ENCODE measurements at places on chromosomes 6 and 20.
A peak's percentile ranks its signal among the peaks of the same experiment; 100 is the strongest.

DNA sequence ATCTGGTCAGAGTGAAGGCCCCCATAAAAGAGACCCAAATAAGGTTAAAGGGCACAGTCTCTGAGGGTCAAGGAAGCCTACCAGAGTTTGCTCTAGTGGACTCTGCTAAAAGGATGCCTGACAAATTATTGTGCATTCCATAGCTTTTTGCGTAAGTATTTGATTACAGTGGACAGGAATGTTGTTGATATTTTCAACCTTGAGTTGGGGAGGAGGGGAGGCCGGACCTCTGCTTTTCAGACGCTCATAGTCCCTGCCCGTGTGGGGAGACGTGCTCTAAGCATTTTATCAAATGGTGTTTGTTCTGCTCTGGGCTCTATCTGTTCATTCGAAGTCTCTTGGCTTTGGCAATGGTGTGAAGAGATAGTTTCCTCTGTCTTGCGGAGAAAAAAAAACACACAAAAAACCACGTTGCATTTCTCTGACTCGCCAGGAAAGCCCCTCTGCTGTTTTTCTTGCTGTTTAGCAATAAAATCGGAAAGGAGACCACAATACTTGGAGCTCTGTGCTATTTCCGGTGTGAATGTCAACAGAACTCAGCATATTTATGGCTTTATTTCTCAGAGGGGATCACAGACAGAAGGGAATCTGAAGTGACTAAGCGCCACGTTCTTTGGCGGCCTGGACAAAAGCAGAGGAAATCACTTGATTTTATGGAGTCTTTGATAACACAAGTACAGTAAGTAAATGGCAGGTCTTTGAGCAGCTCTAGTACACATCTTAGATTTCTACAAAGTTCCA, 159.8 kb downstream of the ZFP64 start:
- peak; percentile 93 for DNase-seq

GRCh38 chr20:45495501-45495941, 19.9 kb downstream of the SPINT3 start:
- no peak for DNase-seq

DNA sequence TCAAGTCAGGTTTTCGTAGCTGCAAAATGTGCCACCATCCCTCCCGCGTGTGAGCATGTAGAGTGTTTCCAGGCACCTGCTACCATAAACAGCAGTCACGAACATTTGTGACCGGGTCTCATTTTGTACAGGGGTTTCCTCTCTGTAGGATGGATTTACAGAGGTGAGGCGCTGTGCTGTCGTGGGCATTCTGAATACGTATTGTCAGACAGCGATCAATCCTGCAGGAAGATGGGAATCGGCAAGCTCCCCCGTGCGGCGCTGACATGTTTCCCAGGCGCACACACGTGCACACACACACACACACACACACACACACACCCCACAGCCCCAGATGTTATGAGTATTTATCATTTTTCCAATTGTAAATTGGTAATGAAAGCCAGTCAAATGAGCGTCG, 15.8 kb downstream of the ANKRD60 start:
- no peak for DNase-seq

DNA sequence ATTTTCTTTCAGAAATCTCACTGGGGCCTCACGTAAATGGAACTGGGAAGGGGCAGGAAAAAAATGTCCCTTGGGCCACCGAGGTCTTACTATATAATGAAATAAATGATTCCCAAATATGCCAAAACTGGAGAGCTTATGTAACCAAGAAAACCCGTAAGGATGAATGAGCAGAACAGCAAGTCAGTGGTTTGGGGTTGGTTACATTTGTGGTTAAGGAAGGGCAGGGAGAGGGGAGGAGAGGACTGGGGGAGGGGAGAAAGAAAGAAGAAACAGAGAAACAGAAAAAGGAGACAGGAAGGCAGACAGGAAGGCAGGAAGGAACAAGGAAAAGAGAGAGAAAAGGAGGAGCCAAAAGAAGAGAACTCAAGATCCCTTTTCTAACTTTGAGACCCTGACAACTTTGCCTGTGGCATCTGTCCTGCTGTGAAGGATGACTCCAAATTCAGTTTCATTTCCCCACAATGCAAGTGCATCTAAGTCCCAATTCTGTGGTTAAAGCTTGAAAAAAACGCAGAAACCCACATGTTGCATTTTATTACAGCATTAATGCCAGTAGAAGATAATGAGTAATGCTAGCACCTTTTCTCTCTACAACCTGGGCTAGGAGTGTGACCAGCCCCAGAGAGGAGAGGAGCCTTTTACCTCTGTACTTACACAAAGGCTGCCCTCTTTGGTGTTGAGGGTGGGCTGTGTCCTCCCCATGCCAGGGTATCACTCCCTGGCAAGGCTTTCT, 10.8 kb upstream of the ARMC2 start:
- no peak for DNase-seq

GRCh38 chr6:96907498-96907897, 9.8 kb upstream of the NDUFAF4 start:
- no peak for DNase-seq

DNA sequence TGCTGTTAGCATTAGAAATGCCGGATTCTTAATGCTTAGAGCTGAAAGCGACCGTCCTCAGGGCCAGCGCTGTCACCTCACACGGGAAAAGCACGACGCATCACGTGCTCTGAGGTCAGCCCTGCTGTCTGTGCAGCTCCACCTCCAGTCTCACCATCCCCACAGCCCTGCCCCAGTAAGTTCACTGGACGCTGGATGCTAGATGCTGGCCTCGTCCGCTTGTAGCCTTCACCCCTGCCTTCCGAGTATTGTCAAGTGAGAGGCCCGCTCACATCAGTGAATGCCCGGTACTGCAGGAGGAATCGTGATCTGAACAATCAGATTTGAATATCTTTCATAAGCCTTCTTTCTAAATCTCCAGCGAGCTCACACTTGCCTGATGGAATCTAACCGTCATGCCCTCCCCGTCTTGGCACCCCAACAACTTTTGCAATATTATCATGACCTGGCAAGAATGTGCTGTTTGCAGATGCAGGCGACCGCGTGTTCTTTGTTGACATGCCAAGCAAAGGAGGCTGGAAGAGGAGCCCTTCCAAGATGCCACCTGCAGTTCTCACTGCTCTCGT, 64.9 kb downstream of the DLL1 start:
- no peak for DNase-seq

DNA sequence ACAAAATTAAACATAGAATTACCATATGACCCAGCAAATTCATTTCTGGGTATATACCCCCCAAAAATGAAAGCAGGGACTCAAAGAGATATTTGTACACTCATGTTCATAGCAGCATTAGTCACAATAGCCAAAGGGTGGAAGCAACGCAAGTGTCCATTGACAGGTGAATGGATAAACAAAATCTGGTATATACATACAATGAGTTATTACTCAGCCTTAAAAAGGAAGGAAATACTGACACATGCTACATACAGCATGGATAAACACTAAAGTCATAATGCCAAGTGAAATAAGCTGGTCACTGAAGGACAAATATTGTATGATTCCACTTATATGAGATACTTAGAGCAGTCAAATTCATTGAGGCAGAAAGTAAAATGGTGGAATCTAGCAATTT, 5.3 kb upstream of the STX11 start:
- DNase-seq: no peak

- DNase-seq: no peak
Observed at GRCh38 chr6:147540075-147540474, 31.6 kb downstream of the SAMD5 start.

GRCh38 chr20:62209850-62210495, 10.1 kb downstream of the HRH3 start:
- no peak for DNase-seq

DNA sequence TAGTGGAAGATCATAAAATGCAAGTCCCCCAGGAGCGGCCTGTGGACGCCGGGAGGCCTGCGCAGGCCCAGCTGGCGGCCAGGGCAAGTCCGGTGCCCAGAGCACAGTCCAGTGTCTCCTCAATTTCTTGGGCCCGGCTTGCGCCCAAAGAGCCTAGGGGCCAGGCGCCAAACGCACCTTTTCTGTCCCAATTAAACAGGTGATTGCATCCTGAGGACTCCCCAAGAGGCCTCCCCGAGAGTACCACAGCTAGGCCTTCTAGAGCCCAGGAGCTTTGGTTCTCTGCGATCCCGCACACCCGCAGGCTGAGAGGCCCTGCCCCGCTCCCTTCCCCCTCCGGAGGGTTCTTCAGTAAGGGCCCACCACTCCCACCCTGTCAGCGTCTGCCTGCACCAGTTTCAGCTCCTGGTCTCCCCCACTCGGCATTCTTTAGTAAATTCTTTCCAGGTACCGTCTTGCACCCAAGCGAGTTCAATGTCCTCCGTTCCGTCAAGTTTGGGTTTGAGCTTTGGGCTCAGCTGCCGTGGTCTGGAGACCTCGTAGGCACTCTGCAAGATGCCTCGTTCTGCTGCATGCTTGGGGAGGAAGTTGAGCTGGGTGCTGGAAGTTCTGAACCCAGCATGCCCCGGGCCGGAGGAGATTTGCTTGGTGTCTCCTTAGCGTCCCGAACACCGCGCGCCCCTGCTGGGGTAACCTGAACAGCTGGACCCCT, 3.9 kb upstream of the NKX2-2 start:
- no peak for DNase-seq

DNA sequence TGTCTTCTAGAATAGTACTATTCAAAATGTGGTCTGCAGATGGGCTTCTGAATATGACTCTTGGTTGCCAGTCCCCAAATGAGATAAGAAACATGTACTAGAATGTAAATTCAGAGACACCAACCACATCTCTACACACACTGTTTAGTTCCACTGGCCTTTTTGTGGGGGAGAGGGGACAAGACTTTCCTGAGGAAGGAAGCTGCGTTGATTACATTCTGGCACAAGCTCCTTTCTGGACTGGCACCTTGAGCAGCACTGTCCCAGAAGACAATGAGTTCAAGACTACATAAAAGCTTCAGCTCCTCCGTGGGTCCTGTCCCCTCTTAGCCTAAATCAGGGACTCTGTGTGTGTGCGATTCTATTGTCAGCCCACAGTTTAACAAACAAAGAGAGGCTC, 6.9 kb upstream of the IYD start:
- DNase-seq: no peak

DNA sequence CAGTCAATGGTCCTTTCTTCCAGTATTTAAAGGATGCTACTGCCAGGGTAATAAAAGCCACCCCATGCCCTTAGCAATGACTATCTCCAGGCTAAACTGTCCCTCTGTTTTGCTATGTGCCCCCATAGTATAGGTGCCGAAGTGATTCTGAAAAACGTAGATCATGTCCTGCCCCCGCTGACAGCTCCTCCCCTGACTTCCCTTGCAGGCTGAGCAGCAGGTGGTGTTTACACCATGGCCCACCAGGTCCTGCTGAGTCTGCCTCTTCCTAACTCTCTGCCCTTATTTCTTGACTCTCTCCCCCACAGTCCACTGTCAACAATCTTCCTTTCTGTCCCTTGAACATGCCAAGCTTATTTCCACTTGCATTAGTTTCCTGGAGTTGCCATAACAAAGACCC, 352.5 kb upstream of the TSHZ2 start:
- no peak for DNase-seq

GRCh38 chr6:17556014-17556413, 44.1 kb upstream of the FAM8A1 start:
- DNase-seq: no peak

DNA sequence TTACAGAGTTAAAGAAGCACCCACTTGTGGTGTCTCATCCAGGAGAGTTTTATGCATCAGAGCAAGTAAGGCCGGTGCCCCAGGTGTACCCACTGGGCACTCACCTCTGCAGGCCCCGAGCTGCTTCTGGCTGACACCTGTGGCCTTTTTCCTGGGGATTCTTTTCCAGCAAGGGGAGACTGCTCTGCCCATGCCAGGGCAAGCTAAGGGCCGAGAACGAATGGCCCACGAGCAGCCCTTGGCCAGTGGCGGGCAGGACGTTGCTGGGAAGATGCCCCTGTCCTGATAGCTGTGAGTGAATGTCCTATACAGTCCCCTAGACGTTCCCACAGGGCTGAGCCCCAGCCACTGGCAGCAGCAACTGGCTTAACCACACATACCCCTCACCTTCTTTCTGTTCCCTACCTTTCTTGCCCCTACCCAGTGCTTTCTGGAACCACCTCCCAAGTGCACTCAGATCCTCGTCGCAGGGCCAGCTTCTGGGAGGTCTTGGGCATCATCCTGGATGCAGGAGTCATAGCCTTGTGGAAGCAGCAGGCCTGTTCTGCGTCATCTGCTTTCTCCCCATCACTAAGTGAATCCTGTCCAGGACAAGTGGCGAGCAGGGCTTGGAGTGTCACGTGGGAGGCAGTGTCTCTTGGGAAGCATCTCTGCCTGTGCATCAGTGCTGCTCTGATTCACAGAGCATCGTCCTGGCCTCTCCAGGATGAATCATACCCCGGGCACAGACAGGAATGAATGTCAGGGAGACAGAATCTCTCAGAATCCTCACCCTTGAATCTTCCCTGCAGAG, 32.5 kb downstream of the SYNDIG1 start:
- DNase-seq: no peak
